Kidney (tissue), 22 donors: ENCODE measurements at places on chromosomes 5 and 9. TPM values are rescaled to one million over a fixed set of nuclear protein-coding genes. Genes with fewer than 3 reads are reported as not detected.

Gene SLC6A7
- polyA plus RNA-seq = not detected

Gene OMD
- polyA plus RNA-seq = 0.52 TPM

- DNase-seq = no peak
These were observed 204.8 kb downstream of the CDH9 start for GRCh38 chr5:26833596-26833995.

- DNase-seq = no peak
These were observed 1.2 kb downstream of the SRFBP1 start for GRCh38 chr5:121962958-121963357.

GRCh38 chr9:5629312-5630080 lies 589 bp downstream of the RIC1 start:
- DNase-seq = no peak

GRCh38 chr5:1139331-1140170 lies 27.7 kb upstream of the SLC12A7 start:
- DNase-seq = no peak

GRCh38 chr9:35882996-35883395 lies 12.8 kb upstream of the OR13J1 start:
- no peak for DNase-seq
